ENCODE measurements at places on chromosomes 12 and 14.

DNA sequence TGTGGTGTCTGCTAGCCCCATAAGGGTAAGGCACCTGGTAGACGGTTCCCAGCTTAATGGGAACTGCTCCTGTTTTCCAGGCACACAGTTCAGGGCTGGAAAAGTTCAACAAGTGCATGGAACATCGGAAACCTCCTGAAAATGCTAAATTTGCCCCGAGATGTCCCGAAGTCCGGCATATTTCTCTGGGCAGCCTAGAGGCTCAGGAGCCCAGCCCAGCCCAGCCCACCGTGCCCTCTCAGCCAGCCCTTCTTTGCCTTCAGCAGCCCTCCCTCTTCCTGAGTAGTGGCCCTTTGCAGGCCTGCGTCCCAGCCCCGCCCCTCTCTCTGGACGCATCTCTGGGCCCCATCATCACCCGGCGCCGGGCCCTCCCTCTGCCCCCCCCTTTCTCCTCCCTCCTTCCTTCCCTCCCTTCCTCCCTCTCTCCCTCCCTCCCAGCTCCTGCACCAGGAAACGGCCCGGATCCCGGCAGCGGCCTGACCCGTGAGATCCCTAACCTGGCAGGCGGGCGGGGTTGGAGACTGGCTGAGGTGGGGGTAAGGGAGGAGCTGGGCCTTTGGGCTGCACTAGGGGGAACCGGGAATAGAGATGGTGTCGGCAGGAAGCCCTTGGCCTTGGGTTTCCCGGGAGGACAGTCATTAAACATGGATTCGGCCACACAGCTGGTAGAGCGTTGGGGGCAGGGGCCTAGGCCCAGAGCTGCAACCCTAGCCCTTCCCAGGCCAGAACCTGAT is at the start of gene BCL2L2:
Gene BCL2L2 (plus strand): TSS at position 422 of the 734 bp plus-strand sequence. CDS start 935 bp downstream, outside the sequence.
- peak; percentile 79 for DNase-seq

GRCh38 chr14:103762541-103762940 is 46.9 kb downstream of the ZFYVE21 start:
- no peak for DNase-seq

GRCh38 chr14:101292448-101292847 is 268.8 kb upstream of the DIO3 start:
- no peak for DNase-seq

DNA sequence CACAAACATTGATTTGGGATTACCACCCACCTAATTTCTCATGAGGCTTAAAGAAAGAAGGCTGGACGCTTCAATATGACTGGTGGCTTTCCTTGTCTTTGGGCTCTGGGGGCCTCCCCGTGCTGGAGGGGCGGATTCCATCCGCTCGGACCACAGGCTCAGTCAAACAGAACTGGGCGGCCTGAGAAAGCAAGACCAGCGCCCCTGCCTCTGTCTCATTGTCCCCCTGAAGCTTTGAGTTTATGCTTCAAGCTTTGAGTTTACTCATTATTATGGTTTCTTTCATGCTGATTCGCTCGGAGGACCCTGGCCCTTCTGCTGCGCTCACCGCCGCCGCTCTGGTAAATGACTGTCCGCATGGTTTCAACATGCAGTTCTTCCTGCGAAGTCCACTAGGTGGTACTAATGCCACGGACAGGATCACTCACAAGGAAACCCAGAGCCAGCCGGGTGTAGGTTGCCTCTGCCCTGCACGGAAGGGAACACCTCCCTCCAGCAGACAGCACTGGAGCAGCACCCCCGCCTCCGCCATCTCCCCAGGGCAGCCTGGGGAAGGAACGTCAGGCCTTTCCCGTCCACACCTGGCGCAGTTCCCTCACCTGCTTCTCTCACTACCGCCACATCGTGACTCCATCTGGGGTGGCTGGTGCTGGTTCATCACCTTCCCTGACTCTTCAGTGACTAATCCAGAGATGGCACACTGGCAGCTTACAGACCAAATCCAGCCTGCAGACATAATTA is 13.2 kb upstream of the TIGAR start:
- DNase-seq, result peak; percentile 42

DNA sequence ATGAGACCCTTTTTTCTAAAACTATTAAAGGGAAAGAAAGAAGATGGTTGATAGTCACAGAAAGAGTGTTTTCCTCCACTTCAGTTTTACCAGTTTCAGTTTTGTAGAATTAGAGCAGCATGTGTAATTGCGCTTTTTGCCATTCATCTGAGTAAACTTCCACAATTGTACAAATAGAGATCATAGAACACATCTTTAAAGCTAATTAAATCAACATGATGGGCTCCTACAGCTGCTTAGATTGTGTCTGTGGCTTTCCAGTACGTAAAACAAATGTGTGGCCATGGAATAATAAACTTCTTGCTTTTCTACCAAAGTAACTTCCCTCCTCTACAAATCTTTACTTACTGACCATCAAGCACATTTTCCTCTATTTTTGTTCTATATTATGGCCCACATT is 84.2 kb upstream of the LRIG3 start:
- DNase-seq, result no peak

GRCh38 chr12:61808856-61809255 is 451.3 kb upstream of the USP15 start:
- DNase-seq, result no peak

Data from GM20000 (cell line).